ENCODE measurements at places on chromosomes 11 and 22. TPM values are rescaled to one million over a fixed set of nuclear protein-coding genes. Genes with fewer than 3 reads are reported as not detected.

The GRK3 gene
- total RNA-seq, result 1.9 TPM

The OR8D1 gene
- not detected for total RNA-seq

The MYRF gene
- 1.6 TPM for total RNA-seq

The CATSPER1 gene
- 0.28 TPM for total RNA-seq

The KLHDC7B gene
- total RNA-seq, result not detected

The KRTAP5-7 gene
- total RNA-seq, result not detected

The DDTL gene
- 0.36 TPM for total RNA-seq

The GRIK4 gene
- total RNA-seq, result 0.18 TPM

The SLCO2B1 gene
- total RNA-seq, result not detected

The SLC22A8 gene
- total RNA-seq, result not detected

The USP35 gene
- 2.7 TPM for total RNA-seq

All from IMR-90 (cell line).